ENCODE measurements at places on chromosomes 2 and 18.

DNA sequence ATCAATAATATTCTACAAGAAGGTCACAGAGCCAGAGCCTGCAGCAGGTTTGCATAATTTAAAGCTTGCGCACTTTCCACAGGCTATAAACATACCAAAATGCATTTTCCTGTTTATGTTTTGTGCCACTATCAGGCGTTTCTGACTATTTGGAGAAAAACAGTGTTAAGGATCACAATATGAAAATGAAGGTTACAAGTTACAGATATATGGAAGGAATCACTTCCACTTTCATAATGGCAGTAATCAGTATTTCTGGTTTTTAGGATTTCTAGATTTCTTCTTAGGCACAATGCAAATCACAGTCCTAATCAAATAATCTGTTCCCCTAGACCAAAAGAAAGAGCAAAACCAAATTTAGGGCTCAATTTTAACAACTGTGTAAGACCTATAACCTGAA lies 279.5 kb downstream of the NBAS start:
- no peak for DNase-seq

GRCh38 chr2:191789796-191790195 lies 57.1 kb downstream of the CAVIN2 start:
- DNase-seq, result no peak

DNA sequence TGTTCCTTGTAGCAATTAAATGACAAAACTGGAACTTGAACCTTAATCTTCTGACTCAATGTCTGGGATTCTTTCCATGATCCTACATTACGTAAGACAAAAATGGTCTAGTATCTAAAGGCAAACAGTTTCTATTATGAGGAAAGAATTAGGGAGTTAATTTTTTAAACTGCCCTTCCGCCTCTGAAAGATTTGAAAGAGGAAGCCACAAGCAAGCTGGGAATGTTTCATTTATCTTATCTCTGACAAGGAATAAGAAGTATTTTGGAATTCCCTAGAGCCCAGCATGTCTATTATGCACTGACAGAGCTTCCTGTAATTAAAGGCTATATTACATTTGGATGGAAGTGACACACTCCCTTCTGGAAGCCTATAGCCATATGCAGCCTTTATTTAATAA lies 558.8 kb upstream of the CDH2 start:
- no peak for DNase-seq

DNA sequence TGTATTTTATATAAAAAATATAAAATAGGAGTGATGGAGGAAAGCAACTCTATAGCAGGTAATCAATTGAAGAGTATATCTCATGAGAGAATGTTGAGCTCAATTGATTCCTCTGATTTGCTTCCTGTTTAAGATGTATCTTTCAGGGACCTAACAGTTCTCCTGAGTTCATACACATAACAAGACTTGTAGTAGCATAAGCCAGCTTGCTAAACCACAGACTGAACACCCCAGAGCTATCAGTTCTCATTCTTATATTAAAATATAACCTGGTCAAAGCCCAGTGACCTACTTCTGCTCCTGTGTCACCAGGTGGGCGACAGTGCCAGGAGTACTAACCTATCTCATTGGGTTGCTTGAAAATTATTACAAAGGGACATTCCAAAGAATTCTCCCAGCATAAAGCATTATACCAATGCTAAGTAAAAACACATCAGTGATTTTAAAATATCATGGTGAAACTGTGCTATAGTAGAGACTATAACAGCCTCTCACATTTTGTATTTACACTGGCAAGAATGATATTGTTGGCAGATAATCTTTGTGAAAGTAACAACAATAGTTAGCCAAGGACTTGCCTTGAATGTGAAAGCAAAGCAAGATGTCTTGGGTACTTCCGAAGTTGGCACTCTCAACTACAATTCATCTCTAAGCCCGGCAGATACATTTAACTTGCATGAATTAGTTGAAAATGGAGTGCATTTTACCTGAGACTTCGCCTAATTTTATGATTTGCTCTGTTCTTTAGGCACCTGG lies 40.8 kb upstream of the CDH20 start:
- no peak for DNase-seq

DNA sequence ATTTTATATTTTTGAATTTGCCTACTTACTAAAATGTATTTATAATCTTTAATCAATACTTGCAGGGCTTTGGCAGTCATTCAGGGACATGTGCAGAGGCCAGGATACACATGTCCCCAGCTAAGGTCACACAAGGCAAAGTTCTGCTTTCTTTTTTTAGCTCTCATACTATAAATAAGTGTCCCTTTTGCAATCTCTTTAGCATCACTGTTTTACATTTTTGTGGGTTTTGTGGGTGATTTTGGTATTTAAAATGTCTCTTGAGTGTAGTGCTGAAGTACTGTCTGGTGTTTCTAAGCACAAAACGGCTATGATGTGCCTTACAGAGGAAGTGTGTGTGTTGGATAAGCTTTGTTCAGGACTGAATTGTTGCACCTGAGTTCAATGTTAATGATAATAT lies 309.0 kb upstream of the GULP1 start:
- peak; percentile 90 for DNase-seq

DNA sequence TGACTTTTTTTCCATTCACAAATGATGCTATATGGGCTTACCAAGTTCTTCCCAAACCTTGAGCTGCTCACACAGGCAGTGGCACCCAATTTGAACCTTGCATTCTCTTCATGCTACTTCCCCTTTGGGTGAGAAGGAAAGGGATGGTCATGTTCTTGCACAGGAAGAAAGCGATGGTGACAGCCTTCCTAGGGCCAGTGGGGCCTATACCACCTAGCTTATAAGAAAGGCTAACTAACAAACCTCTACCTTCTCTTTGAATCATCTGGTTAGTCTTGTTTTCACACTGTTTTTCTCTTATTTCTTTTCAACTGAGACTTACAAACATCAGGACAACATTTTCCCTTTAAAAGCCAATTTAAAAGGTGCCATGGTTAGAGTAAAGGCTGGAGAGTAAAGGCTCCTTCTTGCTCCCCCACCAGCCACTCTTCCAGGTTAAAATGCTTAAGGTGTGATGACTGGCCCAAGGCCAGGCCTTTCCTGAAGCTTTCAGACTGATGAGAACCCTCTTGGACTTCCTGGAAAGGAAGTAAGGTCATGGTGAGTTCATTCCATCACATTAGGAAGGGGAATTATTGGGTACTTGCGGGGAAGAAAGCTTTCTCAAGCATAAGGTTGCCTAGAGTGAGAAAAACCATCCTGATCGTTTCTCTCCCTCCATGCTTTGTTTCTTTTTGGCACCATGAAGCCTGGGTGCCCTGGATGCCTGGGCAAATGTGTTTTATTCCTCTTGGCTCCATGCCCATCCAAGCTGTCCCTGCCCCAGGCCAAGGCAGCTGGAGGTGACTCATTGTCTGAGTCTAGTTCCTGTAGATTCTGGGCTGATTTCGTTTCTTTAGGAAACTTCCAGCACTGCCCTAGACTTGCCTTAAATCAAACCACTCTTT lies 41.4 kb upstream of the ITGB6 start:
- no peak for DNase-seq

DNA sequence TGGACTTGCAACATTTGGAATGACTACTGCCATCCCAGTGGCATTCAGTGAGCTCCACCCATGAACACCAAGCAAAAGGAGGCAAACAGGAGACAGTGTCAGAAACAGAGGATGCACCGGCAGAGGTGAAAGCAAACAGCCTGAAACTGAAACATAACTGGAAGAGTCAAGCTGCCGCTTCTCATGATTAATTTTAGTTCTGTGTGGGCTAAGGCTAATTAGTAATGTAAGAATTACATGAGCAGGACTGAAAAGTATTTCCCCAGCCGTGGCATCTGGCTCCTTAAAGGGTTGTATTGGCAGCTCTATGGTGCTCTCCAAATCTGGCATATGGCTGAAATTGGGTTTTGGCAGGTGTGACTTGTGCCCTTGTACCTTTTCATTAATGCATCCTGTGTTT lies 1108.1 kb downstream of the TSN start:
- no peak for DNase-seq

DNA sequence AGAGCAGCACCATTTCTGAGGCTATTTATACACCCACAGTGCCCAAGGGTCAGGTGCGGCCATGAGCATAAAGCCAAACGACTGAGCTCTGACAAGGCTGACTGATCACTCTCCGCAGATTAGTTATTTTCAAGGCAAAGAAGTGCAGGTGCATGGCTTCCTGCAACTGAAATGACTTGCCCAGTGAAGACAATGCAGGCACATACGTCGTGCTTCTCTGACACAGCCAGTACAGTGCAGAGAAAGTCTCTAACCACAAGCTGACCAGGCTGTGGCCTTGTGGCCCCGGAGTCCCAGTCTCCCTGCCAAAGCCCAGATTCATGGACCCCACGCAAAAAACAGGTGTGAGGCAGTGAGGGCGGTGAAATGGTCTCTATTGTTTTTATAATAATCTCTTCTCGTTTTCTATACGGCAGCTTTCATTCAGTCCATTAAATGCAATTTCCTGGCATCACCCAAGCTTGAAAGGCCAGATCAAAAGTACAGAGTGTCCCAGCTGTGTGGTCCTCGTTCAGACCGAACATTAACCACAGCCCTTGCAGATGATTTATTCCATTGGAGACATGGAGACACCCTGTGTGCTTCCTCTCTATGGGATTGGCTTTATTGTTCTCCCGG lies 447.0 kb upstream of the ID2 start:
- no peak for DNase-seq

GRCh38 chr2:64865831-64866345 lies 123.3 kb upstream of the SLC1A4 start:
- DNase-seq, result no peak
